ENCODE measurements at places on chromosomes 1 and 21. TPM values are rescaled to one million over a fixed set of nuclear protein-coding genes. Genes with fewer than 3 reads are reported as not detected.

FAM72B gene
- total RNA-seq = 0.50 TPM

CA6 gene
- total RNA-seq = not detected

FCRL4 gene
- total RNA-seq = not detected

WDR47 gene
- total RNA-seq = 16.0 TPM

TSPAN1 gene
- not detected for total RNA-seq

ZNF326 gene
- total RNA-seq = 4.1 TPM

ADCY10 gene
- total RNA-seq = 0.15 TPM

CTSS gene
- total RNA-seq = 2.3 TPM

MPL gene
- total RNA-seq = not detected

RNF187 gene
- total RNA-seq = 58.5 TPM

LCE1C gene
- not detected for total RNA-seq

ST6GALNAC3 gene
- 0.99 TPM for total RNA-seq

SPEN gene
- total RNA-seq = 19.9 TPM

ANXA9 gene
- 0.17 TPM for total RNA-seq

NCAM2 gene
- total RNA-seq = 14.8 TPM

PRAMEF1 gene
- total RNA-seq = not detected

DIO1 gene
- total RNA-seq = under 0.01 TPM

REN gene
- total RNA-seq = not detected

C1orf94 gene
- total RNA-seq = not detected

IGSF3 gene
- 0.33 TPM for total RNA-seq

CLIC6 gene
- 1.2 TPM for total RNA-seq

SLC9C2 gene
- total RNA-seq = not detected

GPR61 gene
- total RNA-seq = under 0.01 TPM

All from smooth muscle cell of trachea (primary cell).